ENCODE measurements at places on chromosomes 12 and 14.

GRCh38 chr14:50398189-50398580 lies 1.5 kb upstream of the CDKL1 start:
- no peak for DNase-seq

DNA sequence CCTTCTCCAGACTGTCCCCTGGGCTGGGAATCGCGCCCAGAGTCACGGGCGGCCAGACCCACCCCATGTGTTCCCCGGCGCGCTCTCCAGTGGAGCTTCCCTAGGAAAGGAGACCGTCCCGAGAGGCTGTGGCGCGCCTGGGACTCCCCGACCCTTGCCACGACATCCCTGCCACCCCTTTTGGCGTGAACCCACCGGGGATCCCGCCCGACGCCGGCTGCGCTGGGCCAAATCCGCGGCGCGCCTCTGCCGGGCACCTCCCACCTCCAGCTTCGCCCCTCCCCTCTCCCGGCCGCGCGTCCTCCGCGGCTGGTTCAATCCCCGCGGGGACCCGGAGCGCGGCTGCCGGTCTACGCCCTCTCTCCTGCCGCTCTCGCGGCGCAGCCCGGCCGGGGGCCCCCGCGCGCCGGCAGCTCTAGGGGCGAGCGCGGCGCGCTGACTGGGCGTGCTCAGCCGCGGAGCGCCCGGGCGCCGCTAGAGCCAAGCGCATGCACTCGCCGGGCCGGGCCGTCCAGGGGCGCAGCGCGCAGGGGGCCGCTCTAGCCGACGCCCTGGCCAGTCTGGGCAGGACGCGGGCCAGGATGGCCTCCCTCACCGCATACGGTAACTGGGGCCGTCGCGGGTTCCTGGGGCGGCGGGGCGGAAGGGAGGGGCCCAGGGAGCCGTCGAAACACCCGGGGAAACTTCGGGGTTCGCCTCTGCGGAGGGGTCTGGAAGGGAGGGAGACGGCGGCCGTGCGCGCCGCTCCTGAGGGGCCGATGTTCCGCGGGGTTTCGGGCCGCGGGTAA lies 77.4 kb upstream of the ANO4 start:
- DNase-seq: no peak

- DNase-seq: no peak
Observed at GRCh38 chr12:106048676-106049075, 90.1 kb downstream of the NUAK1 start.

GRCh38 chr12:46159309-46159901 lies 109.4 kb downstream of the SLC38A1 start:
- no peak for DNase-seq

DNA sequence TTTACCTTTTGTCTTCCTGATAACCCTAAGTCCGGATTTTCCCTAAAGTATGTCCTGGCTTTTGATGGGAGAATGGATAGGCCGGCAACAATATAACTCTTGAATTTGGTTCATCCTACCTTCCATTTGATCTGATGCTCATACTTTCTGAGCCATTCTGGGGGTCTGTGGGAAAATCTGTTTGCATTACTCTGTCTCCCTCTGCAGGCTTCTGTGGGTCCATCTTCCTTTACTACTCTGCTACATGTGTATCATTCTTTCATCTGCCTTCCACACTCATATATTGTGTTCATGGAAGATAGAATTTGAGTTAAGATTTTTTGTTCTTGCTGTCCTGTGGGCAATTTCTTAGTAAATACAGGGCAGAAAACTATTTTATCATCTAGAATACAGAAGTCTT lies 101.5 kb downstream of the NAV3 start:
- no peak for DNase-seq

GRCh38 chr12:3313066-3313465 lies 177.9 kb upstream of the PRMT8 start:
- no peak for DNase-seq

- DNase-seq: no peak
Observed at GRCh38 chr14:73662487-73662943, 17.7 kb downstream of the DNAL1 start.

GRCh38 chr12:53419756-53420155 lies 3.9 kb upstream of the AMHR2 start:
- no peak for DNase-seq
